Left hindlimb (tissue), 1 donor: ENCODE measurements at places on chromosomes 6 and 20.
A peak's percentile ranks its signal among the peaks of the same experiment; 100 is the strongest.

- no peak for DNase-seq
Observed at GRCh38 chr6:127877231-127877630, 23.6 kb downstream of the THEMIS start.

DNA sequence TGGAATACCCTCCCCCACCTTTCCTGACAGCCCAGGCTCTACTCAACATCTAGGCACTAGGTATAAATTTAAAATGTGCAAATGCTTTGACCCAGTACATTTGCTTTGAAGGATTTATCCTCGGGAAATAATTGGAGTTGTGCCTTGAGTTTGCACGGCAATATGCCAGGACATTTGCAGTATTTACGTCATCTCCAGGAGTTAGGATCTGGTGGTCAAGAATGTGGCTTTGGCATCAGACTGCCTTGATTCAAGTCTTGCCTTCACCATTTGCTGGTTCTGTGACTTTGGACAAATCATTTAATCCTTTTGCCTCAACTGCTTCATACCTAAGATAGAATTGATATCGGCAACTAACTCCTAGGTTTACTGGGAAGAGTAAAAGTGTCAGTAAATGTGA, 169.6 kb downstream of the PLCB1 start:
- DNase-seq, result no peak

DNA sequence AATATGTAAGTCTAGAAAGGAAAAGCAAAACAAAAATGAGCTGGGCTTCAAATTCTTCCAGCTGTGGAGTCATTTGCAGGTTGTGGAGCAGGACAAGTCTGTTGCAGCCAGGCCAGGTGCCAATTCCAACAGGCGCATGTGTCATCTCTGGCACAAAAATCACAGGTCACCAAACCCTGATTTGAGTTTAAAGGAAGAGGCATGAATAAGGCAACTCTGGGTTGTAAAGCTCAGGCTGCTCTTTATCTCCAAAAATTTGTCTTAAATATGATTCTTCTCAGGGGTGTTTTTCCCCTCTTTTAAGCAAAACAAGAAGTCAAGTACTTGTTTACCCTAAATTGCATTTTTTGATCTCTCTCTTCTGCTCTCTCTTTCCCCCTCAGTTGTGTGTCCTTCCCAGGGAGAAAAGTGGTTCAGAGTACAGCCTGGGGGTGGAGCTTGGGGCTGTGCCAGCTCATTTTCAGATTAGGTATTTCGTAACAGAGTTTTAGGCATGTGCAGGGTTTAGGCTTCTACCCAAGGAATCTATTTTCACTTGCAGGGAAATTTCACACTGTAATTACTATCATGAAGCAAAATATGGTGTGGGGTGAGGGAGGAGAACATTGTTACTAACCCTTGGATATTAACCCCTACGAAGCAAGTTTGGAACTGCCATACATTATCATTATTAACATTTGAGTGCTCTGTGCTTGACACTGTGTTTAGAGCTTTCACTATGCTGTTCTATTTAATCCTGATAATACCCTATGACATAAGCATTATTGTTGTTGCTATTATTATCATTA, 8.3 kb upstream of the NCOA3 start:
- DNase-seq, result peak; percentile 69

DNA sequence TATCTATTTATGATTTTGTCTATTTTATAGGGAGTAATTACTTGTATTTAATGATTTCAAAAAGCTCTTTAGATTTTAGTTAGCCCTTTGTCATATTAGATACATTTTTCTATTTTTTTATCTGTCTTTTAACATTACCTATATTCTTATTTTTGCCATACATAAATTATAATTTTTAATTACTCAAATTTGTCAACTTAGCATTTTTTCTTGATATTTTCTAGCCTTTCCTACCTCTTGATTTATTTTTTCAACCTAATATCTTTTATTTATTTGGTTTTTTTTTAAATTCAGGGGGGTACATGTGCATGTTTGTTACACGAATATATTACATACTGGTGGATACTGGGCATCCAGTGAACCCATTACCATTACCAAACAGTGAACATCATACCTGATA, 114.3 kb upstream of the F13A1 start:
- no peak for DNase-seq

DNA sequence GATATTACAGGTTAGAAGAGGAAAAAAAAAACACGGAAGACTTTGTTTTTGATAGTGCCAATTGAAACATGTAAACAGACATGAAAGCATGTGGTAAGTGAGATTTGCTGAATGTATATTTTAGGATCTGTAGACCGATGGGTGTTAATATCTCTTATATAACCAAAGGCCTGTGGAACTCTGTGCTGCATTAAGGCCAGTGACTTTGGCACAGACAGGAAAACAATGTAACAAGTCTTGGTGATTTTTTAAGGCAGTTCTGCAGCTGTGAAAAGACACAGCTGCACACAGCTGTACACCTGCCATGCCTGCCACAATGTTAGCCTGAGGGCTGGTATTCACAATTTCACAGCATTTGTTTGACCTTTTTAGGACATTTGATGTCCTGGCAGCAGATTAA, 6.1 kb downstream of the SOBP start:
- DNase-seq, result no peak

- no peak for DNase-seq
Observed at GRCh38 chr6:154625721-154626120, 107.5 kb upstream of the SCAF8 start.

GRCh38 chr6:89317067-89317466, 2.0 kb upstream of the GABRR2 start:
- DNase-seq, result no peak
